ENCODE measurements at places on chromosomes 2 and 18. TPM values are rescaled to one million over a fixed set of nuclear protein-coding genes. Genes with fewer than 3 reads are reported as not detected.

HOXD1 gene
- total RNA-seq, result 10.4 TPM

POTEI gene
- 0.48 TPM for total RNA-seq

LBX2 gene
- total RNA-seq, result 4.0 TPM

CDKL4 gene
- total RNA-seq, result 0.29 TPM

GNLY gene
- not detected for total RNA-seq

CHST10 gene
- total RNA-seq, result 8.5 TPM

CHRND gene
- 0.10 TPM for total RNA-seq

GCC2 gene
- 22.5 TPM for total RNA-seq

TNFAIP6 gene
- not detected for total RNA-seq

PKDCC gene
- 28.5 TPM for total RNA-seq

ASXL3 gene
- not detected for total RNA-seq

INHBB gene
- total RNA-seq, result 0.17 TPM

KCNK3 gene
- not detected for total RNA-seq

All from HepG2 (cell line).